ENCODE measurements at places on chromosomes 12 and 14.

DNA sequence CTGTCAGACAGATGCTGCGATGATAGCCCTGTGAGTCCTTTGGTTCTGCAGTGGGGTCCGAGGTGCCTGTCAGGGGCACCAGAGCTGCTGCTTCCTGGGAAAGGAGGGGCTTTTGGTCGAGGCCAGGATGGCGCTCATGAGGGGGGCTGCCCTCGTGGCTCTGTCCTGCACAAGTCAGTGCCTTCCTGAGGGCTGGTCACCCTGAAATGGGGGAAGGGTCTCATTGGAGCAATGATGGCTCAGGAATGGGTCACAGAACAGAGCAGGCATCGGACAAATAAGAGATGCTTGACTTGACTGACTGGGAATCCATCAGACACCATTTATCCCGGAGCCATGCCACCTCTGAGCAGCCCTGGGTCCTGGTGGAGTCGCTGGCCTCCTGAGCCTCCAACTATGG lies 121.9 kb downstream of the ADGRD1 start:
- no peak for DNase-seq

DNA sequence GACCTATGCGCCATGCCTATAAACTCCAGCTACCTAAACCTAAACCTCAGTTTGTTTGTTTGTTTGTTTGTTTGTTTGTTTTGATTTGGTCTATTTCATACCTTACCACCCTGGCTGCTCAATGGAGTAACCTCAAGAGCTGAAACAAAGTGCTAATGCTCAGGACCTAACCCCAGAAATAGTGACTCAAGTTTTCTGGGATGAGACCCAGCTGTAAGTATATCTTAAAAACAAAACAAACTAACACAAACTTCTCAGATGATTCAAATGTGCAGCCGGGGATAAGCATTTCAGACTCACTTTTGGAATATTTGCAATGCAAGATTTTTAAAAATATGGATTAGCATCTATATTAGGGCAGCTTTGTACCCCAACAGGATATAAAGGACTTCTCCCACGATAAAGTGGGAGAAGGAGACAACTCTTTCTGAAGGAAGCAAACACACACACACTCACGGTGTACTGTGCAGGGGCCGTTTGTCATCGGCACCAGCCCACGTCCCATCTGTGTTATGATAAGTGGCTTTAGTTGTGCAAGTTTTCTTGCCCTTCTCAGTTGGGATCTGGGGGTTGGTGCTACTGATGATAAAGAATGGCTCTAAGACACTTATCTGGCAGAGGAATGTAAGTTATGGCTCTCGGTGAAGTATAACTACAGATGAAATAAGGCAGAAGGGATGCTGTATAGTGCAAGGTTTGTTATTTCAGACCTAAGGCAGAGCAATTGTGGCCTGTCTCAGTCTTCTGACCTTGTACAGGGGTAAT lies 516.7 kb upstream of the TMEM132C start:
- no peak for DNase-seq

- DNase-seq, result no peak
Observed at GRCh38 chr14:100333311-100333710, 10.2 kb downstream of the SLC25A47 start.

DNA sequence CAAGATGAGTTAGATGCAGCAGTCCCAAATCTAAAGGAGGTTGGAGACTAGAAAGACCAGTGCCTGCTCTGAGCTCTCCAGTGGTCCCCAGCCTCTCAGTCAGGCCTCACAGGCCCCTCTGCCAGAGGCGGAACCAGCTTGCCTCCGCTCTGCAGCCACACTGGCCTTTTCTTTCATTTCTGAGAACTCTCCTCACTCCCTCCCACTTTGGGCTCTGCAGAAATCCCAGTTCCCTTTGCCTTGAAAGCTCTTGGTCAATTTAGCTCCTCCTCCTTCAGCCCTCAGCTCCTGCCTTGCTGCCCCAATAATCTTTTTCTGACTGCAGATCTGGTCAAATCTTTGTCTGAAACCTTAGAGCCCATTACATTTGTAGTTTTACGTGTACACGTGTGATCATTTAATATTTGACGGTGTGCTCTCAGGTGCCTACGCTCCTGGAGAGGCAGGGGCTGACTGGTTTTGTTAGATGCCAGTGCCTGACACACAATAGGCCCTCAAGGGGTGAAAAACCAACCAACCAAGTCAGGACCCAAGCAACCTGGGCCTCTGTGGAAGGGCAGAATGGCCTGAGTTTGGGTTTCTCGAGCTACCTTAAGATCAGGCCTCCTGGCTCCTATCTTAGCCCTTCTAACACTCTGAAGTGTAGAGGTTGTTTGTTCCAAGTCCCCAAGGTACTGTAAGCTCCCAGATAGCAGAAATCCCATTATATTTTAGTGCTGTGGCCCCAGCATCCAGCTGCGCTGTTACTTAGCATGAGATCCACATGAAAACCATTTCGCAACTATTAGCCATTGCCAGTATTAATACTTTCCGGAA lies 1.1 kb upstream of the NUDT4 start:
- no peak for DNase-seq

DNA sequence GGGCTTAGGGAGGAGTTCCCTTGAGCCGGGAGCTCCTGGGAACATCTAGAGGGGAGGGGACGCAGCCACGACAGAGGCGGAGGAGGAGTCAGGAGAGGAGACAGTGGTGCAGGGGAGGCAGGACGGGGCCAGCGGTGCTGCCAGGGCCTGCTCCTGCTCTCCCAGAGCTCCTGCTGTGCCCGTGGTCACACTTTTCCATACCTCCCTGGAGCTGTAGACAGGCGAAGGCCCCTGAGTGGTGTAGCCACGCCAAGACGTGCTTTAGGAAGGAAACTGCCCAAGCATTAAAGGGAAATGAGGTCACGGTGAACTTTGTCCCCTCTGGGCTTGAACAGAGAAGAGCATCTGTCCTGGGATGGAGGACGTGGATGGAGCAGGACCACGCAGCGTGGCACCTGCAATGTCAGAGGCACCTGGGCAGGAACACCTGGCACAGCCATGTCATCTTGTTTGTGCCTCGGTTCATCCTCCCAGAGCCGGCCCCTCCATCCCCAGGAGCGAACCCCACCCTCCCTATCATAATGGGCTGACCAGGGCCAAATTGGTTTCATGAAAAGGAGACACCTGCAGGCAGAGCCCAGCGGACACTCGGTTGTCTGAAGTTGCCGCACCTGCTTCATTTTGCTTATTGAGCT lies 239.5 kb upstream of the SFSWAP start:
- no peak for DNase-seq

GRCh38 chr12:107108995-107109508 lies 15.7 kb upstream of the CRY1 start:
- DNase-seq, result no peak

- DNase-seq, result no peak
Observed at GRCh38 chr12:75694534-75695268, 183.3 kb upstream of the KRR1 start.

DNA sequence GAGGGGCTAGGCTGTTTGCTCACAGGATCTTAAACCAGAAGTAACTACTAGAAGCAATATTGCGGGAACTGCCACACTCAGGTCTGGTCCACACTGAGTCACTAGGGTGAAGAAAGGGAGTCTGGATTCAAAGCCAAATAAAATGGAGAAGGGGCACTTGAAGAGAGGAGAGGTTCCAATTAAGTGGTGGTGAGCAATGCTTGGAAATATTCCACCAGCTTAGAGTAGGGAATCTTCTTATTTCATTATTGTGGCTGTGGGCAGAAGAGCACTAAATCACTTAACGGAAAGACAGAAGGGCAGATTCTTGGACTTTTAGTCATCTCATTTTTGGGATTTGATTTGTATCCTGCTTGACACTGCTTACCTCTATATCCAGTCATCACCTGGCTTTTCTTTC lies 48.6 kb upstream of the PPP1R12A start:
- no peak for DNase-seq

- DNase-seq, result no peak
Observed at GRCh38 chr14:54867011-54867410, 35.6 kb downstream of the GCH1 start.

DNA sequence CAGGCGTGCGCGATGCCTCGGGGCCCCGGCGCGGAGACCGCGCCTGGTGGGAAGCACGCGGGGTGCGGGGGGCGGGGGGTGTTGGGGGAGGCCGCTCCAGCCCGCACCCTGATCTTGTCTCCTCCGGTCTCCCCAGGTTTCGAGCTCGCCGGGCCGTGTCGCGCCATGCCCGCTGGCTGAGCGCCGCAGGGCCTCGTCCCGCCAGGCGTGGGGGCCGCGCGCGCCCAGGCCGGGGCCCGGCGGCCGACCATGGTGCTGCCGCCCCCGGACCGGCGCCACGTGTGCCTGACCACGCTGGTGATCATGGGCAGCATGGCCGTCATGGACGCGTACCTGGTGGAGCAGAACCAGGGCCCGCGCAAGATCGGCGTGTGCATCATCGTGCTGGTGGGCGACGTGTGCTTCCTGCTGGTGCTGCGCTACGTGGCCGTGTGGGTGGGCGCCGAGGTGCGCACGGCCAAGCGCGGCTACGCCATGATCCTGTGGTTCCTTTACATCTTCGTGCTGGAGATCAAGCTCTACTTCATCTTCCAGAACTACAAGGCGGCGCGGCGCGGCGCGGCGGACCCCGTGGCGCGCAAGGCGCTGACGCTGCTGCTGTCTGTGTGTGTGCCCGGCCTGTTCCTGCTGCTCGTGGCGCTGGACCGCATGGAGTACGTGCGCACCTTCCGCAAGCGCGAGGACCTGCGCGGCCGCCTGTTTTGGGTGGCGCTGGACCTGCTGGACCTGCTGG lies 2.4 kb downstream of the TMEM121 start:
- peak; percentile 26 for DNase-seq

Measured in activated CD8-positive, alpha-beta memory T cell treated with anti-CD3 and anti-CD28 coated beads for 4 hours (primary cell).